ENCODE measurements at places on chromosomes 7 and 10. TPM values are rescaled to one million over a fixed set of nuclear protein-coding genes. Genes with fewer than 3 reads are reported as not detected.

GRCh38 chr10:21260066-21260465 lies 265.4 kb downstream of the SKIDA1 start:
- DNase-seq: no peak

GRCh38 chr10:96208271-96208670 lies 63.1 kb downstream of the BLNK start:
- DNase-seq: no peak

- no peak for DNase-seq
These were observed 148.4 kb upstream of the KAT6B start for GRCh38 chr10:74677951-74678350.

GNGT1 gene
- polyA plus RNA-seq: not detected

DNA sequence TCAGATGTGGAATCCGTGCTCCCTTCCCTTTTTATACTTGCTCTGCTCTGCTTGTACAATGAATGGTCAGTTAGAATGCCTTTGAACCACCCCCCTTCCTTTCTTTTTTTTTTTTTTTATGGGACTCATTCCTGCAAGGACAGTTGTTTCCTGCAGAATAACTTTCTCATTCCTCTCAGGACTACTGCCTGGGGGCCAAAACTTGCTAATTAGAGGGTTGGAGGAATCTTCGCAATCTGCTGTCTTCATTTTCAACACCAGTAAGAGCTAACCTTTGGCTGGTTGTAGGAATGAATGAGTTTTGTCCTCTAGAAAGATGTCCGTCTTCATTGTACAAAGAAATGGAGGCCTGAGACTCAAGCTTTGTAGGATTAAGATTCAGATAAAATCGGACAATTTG lies 868.1 kb downstream of the LRMDA start:
- no peak for DNase-seq

DNA sequence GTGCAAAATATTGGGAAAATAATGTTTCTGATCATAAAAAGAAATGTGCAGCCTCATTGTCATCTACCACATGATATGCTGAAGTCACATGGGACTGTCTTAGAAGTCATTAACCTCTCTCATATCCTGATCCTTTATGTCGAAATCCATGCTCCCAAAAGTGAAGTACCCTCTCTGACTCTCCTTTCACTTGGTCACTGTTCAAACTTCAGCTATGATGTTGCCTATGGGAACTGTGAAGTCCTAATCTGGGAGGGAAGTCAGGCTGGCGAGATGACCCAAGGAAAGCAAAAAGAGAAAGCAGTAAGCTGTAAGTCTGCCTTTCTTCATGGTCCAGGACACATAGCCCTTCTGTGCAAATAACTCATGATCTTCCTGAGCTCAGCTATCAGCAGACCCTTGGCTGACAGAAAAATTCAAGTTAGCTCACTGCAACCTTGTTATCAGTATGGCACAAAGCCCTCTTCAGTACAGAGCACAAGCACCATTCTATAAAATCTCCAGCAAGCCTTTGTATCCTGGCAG lies 29.5 kb downstream of the WASL start:
- DNase-seq: peak; percentile 28

PALD1 gene
- 6.1 TPM for polyA plus RNA-seq
